Cortex of kidney (tissue), 1 donor: ENCODE measurements at places on chromosomes 6 and 20.

DNA sequence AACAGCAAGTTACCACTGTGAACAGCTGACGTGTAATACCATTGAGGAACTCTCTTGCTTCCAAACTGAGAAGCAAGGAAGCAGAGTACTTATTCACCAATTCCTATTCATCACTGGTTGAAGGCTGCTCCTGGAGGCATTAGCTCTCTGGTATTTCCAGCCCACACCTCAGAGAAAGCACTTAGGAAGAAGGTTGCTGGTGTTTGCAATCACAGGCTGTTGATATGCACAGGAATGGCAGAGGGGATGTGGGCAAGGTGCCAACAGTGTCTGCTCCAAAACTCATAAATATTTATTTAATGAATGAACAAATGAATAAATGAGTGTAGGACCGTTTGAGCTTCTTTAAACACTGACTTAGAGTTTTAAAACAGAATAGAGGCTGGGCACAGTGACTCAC is 6.9 kb upstream of the RRBP1 start:
- no peak for DNase-seq

DNA sequence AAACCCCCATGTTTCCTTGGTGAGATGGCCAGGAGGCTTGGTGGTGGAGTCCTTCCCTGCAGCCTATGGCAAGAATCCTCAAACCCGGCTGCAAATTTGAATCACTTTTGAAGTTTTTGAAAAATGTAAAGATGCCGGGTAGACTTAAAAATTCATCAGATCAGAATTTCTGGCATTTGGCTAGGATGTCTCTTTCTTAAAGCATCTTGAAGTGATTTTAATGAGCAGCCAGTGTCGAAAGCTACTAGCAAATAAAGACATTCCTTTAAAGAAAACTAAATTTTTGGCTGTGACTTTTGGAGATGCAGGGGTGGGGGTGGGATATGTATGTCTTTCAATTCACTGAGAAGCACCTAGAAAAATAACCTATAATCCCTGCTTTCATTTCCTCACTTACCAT is 25.6 kb upstream of the NOX3 start:
- no peak for DNase-seq

- DNase-seq: no peak
Measured at GRCh38 chr6:53920881-53921280, 126.1 kb downstream of the LRRC1 start.

GRCh38 chr6:138477913-138478539 is 21.3 kb downstream of the NHSL1 start:
- DNase-seq: no peak

DNA sequence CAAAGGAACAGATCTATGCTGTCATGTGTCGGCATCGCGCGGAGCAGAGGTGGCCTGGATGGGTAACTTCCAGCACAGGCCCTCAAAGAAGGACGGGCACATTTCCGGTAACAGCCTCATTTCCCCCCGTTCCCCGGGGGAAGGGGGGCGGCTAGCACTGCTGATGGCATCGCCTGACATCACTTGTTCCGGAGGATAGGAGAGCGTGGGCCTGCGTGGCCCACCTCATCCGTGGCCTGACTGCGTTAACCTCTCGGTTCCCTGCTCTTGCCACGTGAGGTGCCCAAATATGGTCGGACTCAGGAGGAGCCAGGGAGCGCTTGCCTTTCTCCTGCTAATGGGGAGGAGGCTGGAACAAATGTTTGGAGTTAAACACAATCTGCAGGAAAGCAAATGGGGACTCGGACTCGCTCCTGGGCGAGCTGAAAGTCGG is at the start of gene AKAP12:
TSS of gene AKAP12 (plus strand) at position 365 of the 433 bp plus-strand sequence. CDS start 596 bp downstream, outside the sequence.
- no peak for DNase-seq

GRCh38 chr6:16993396-16993795 is 108.5 kb upstream of the STMND1 start:
- DNase-seq: no peak
